NCI-H2227 treated with DMSO at 0.1 percent for 48 hours (cell line): ENCODE measurements at places on chromosomes 7 and 10.

GRCh38 chr10:99850021-99850766 lies 67.8 kb downstream of the ABCC2 start:
- DNase-seq, result no peak

GRCh38 chr7:15906436-15906835 lies 220.0 kb upstream of the MEOX2 start:
- no peak for DNase-seq

DNA sequence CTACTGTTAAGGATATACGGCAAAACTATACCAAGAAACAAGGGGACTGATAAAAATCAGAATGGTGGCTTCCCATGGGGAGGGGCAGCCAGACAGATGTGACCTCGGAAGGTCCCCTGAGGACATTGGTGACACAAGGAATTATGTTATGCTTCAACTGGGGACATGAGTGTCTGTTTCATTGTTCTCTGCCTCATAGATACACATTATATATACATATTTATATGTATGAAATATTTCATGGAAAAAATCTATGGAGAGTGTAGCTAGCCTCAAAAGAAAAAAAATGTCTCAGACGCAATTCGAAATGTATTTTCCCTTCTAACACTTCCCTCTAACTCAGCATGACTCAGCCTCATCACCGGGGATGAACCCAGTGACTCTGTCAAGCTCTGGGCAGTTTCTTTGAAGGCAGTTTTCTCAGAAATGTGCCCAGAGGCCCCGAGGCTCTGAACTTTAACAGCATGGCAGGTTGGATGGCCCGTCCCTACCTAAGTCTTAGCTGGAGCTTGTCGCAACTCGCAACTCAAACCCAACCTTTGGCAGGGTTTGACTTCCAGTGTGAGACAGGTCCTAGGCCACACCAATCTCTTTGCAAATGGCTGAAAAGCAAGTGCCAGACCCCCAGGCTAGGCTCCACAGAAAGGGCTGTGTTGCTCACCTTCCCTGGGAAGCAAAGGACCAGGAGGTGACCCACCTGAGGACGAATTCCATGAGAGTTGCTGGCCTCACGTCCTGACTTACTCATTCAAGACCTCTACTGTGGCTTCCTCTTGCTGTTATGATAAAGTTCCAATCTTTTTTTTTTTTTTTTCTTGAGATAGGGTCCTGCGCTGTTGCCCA lies 86.9 kb downstream of the CARD11 start:
- no peak for DNase-seq

DNA sequence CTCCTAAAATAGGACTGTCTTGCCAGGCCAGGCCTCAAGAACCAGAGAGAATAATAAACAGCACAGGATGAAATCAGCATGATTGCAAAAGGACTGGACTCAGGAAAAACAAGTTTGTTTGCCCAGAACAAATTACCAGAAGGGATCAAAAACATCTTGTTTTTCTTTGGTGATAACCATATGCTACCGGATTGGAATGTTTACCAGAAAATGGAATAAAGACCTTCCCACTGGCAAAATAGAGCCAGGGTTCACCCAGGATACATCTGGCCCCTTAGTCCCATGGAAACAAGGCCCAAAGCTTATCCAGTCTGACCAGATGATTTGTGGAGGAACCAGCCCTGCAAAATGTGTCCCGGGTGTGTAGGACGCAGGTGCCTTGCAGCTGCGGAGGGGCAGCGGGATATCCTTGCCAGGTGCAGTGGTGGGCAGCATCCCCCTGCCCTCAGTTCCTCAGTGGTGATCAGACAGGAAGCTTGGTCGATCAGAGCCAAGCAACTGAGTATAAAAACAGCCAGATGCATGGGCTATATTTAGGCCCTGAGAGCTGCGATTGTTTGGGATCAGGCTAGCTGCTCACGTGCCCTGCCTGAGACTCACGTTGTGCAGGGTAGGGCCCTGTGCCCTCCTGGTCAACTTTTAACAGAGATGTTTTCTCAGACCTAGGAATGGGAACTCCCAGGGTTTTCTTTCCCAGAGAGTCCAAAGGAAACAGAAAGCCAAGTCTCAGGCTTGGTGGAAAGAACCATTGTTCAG lies 4.6 kb upstream of the ZNF22 start:
- no peak for DNase-seq

- DNase-seq, result no peak
Measured at GRCh38 chr10:52027055-52027705, 286.9 kb upstream of the DKK1 start.

- DNase-seq, result no peak
Measured at GRCh38 chr7:40455485-40455884, 320.7 kb downstream of the SUGCT start.

DNA sequence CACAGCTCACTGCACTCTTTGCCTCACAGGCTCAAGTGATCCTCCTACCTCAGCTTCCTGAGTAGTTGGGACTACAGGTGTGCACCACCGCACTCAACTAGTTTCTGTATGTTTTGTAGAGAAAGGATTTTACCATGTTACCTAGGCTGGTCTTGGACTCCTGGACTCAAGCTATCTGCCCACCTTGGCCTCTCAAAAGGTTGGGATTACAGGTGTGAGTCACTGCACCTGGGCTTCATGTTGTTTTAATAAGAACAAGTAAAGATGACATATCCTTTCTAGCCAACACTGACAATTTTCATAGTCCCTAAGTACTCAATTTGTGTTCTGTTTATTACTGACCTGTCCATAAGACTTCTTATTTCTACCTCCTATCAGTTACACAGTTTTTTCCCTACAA lies 16.8 kb downstream of the SEMA3C start:
- DNase-seq, result no peak

DNA sequence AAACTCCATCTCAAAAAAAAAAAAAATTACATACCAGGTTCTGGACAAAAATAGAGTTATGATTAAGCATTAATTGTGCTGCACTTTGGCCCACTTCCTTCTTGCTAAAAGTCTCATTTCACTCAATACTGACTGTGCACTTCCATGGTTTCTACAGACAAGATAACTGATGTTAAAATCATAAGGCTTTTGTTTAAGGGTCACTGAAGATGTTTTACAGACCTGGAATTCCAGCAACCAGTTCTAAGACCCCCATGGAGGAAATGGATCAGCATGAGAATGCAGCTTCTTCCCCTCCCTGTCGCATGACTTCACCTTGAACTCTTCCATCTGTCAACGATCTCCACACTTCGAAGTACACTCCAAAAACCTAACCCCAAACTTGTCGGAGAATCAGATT lies 1191.8 kb upstream of the AUTS2 start:
- no peak for DNase-seq

DNA sequence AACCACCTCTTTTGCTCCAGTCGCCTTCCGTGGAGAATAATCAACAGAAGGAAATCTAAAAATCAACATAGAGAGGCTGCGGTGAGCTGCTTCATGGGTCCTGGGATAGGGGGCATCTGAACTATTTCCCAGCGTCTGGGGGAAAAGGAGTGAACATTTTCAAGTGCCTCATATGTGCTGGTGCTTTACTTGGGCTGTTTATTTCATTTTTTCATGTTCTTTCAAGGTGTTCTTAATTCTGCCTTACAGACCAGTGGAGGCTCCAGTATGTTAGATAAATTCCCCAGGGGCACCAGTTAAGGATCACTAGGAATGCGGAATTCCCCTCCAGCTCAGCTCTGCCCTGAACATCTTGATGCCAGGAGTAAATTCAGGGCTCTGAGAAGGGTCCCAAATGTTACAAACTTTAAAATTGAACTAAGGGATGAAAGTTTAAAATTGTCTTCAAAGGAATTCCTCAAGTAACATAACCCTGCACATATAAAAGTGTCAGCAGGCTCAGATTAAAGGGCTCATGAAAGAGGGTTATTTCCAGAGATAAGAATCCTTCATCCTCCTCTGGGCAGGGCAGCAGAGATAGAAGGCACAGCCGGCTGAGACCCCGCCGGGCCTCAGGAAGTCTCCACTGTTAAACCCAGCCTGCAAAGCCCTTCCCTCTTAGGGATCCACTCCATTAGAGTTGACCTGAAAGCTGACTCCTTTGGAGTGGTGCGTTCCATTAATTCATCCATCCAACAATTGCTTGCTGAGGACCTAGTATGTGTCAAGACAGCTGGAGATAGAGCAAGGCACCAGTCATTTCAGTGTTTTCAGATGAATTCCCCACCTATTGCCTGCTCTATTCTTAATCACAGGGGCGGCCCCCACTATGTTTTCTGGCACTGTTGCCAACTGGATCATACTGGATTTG lies 345.8 kb downstream of the KCNMA1 start:
- DNase-seq, result no peak

- no peak for DNase-seq
Measured at GRCh38 chr7:17019106-17019505, 137.3 kb upstream of the AGR3 start.
